Daoy (cell line): ENCODE measurements at places on chromosomes 3 and 15. TPM values are rescaled to one million over a fixed set of nuclear protein-coding genes. Genes with fewer than 3 reads are reported as not detected.
A peak's percentile ranks its signal among the peaks of the same experiment; 100 is the strongest.

ZMYND10 gene
- 0.06 and 0.17 TPM in 2 replicates for total RNA-seq

INAFM2 gene
- 12.9 and 15.5 TPM in 2 replicates for total RNA-seq

EPHB3 gene
- total RNA-seq, result 1.4 and 1.8 TPM in 2 replicates

HDC gene
- total RNA-seq, result not detected in 2 replicates

OPA1 gene
- total RNA-seq, result 94.2 and 118 TPM in 2 replicates

PYGO1 gene
- total RNA-seq, result 3.8 and 9.8 TPM in 2 replicates

AGTR1 gene
- not detected in 2 replicates for total RNA-seq

OCA2 gene
- not detected in 2 replicates for total RNA-seq

DNA sequence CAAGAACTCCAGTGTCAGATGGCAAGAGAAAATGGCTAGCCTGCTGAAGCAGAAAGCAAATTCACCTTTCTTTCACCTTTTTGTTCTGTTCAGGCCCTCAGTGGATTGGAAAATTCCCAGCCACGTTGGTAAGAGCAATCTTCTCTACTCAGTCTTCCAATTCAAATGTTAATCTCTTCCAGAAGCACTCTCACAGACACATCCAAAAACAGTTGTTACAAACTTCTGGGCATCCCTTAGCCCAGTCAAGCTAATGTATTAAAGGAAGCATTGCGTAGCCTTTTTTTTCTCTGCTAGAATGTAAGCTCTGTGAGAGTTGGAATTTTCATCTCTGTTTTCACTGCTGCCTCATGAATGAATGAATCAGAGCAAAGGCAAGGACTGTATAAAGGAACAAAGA lies 109.2 kb upstream of the ROBO2 start:
- DNase-seq, result no peak

GRCh38 chr3:189557824-189558223 lies 73.4 kb upstream of the TP63 start:
- no peak for DNase-seq

GRCh38 chr3:141201122-141201521 lies 30.5 kb upstream of the PXYLP1 start:
- DNase-seq, result no peak

- no peak for DNase-seq
These were observed 651.7 kb downstream of the FHIT start for GRCh38 chr3:60599586-60599985.

DNA sequence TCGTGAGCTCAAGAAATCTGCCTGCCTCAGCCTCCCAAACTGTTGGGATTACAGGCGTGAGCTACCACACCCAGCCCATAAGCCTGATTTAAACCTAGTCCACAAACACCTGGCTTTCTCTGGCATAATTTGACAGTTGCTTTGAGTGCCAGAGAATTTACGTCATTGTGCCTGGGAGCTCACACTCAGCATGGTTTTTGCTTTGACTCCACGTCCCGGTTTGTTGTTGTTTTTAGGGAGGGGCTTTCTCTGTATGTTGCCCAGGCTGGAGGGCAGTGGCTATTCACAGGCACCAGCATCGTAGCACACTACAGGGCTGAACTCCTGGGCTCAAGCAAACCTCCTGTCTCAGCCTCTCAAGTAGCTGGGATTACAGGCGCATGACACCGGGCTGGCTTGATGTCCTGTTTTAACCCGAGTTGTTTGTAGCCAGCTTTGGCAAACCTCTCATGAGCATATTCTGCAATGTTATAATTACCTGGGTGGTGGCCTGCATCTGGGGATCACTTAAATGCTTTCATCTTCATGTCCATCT lies 32.7 kb downstream of the CEMIP start:
- DNase-seq, result no peak

DNA sequence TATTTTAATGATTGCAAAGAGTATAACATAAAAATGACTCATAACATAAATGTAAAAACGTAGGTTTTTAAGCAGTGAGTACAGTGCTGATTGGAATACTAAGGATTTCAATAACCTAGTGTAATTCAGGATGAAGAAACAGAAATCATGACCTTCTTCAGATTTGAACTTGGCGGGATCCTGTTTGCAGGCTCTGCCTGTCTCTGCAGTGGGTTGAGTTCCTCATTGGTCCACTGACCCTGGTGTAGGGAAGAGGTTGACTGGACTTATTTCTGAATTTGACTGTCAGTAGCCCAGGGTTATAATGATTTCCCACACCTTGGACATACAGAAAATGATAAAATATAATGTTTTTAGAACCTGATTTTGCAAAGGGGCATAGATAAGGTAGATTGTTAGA lies 171.7 kb downstream of the FNDC3B start:
- no peak for DNase-seq

GRCh38 chr3:155370198-155370597 lies 76.7 kb upstream of the STRIT1 start:
- no peak for DNase-seq

GRCh38 chr3:142276781-142277180 lies 51.4 kb upstream of the GK5 start:
- no peak for DNase-seq

GRCh38 chr3:6965881-6966280 lies 105.0 kb downstream of the GRM7 start:
- no peak for DNase-seq

DNA sequence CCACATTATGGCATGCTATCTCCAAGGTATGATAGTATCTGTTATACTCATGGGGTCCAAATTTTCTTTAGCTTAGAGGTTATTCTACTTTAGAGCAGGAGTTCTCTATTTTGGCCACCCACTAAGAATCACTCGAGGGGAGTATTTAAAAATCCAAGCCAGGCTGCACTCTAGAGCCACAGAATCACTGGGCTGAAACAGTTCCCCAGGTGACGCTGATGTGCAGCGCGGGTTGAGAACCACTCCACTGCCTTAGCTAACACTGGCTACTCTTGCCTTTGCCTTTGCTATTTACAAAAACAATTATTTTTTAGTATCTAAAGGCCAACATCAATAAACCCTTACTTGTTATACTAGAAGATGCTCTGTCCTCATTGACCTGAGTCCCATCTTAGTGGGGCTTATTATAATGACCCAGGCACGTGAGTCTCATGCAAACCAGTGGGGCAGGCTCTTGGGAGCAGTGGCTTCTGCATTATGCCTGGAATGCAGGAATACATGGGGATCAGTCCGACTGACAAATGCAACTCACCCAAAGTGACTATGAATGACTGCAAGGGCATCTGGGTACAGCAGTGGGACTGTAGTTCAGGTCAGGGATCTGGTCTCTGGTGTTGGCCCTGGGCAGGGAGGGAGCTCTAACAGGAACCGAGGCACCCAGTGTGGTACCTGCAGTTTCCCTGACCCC lies 21.7 kb upstream of the CGNL1 start:
- DNase-seq, result no peak

DNA sequence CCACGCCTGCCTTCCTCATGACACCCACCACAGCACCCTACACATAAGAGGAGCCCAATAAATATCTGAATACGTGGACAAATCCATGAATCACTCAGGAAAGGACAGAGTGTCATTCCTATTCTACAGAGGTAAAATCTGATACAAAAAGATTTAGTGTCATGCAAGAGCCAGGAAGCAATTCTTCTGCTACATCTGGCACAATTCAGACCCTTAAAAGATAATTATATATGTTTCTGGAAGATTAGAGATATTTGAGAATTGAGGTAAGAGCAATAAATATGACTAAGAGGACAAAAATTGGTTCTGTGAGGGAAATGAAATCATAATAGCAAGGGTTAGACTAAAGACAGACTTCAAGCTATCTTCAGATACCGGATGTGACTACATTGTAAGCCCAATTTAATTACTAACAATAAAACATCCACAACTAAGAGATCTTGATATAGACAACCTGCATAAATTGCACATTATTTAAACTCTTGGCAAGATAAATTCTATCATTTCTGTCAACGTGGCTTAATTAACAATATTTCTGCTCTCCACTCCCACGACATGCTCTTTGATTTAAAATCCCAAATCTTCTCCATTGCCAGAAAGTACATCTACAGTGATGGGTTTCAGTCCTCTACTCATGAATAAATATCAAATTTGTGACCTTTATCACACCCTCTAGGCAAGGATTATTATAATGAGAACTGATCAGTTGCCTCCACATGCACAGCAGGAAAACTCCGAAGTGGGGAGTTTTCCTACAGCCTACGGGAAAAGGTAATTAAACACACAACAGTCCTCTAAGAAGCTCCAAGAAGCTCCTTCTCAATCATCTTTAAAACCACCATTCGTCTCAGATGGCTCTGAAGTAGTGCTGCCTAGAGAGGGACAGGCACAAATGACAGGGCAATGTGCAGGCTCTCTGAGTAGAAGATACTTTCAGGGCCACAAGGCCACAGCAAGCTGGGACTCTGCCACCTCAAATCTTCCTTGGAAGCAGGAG lies 32.6 kb downstream of the MB21D2 start:
- peak; percentile 69 for DNase-seq

DNA sequence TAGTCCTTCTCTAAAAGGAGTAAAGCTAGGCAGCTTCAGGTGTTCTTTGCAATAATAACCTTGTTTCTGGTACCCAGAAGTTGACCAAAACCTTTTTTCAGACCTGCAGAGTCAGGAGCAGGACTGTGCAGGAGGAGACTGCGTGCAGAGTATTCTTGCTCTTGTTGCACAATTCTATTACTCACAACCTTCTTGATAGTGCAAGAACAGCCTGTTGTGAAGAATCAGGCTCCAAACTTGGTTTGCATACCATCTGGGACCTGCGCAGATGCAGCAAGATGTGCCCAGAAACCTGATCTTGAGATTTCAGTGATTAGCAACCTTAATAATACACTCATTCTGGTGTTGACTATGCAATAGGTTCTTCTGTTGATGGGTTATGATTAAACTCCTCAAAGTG lies 111.9 kb downstream of the ATG7 start:
- no peak for DNase-seq

DNA sequence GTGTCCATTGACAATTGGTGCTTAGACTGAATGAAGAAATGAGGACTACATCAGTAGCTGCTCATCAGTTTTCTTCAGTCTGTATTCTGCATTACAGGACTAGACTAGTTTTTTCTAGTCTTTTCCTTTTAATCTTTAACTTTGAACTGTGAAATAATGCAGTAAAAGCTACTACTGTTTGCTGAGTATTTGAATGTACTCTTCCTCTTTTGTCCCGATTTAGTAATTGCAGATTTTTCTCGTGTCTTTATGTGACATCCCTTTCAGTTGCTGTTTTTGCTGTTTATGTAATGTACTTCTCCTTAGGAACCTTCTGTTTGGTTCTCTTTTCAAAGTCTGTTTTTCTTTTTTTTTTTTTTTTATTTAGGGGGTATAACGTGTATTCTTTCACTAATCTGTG lies 17.4 kb downstream of the MFSD1 start:
- DNase-seq, result no peak

DNA sequence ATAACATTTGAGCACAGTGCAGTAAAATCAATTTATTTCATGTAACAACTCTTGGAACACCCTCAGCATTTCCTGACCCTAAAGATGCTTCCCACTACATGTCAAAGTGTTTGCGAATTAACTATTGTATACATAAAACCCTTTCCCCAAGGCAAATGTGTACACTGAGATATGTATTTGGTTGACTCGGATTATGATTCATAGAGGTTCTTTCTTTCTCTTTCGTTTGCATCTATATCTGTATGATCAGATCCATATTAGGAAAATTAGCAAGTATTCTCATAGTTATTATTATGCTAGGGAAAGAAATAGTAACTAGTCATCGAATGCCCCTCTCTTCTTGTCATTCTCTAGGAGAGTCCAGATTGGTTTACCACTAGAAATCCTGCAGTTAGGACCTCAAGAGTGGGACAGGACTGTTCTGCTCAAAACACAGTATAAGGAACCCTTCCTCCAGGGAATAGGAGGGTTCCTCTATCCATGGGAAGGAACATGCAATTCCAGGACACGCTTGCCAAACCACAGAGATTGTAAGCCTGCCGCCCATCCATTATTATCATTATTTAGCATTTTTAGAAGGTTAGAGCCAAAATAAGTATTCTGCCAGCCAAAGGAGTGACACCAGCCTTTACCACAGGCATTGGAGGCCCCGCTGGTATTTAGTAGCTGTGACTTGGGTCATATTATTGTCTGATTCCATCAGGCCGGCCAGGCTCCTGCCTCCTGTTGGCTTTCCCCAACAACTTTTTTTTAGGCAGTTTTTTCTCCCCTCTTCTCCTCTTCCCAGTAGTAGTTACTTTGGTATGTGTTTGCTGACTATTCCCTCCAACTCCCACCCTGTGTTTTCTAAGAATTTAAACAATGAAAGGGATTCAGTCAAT lies 100.7 kb downstream of the GALK2 start:
- peak; percentile 32 for DNase-seq

- DNase-seq, result peak; percentile 71
These were observed 192.6 kb upstream of the PRICKLE2 start for GRCh38 chr3:64417816-64418215.

GRCh38 chr15:56608140-56608778 lies 125.0 kb downstream of the ZNF280D start:
- DNase-seq, result no peak

- no peak for DNase-seq
These were observed 46.9 kb downstream of the ADCY5 start for GRCh38 chr3:123401836-123402530.

GRCh38 chr15:97461226-97461625 lies 499.3 kb upstream of the ARRDC4 start:
- DNase-seq, result no peak

GRCh38 chr15:37107744-37108380 lies 7.5 kb upstream of the MEIS2 start:
- no peak for DNase-seq

DNA sequence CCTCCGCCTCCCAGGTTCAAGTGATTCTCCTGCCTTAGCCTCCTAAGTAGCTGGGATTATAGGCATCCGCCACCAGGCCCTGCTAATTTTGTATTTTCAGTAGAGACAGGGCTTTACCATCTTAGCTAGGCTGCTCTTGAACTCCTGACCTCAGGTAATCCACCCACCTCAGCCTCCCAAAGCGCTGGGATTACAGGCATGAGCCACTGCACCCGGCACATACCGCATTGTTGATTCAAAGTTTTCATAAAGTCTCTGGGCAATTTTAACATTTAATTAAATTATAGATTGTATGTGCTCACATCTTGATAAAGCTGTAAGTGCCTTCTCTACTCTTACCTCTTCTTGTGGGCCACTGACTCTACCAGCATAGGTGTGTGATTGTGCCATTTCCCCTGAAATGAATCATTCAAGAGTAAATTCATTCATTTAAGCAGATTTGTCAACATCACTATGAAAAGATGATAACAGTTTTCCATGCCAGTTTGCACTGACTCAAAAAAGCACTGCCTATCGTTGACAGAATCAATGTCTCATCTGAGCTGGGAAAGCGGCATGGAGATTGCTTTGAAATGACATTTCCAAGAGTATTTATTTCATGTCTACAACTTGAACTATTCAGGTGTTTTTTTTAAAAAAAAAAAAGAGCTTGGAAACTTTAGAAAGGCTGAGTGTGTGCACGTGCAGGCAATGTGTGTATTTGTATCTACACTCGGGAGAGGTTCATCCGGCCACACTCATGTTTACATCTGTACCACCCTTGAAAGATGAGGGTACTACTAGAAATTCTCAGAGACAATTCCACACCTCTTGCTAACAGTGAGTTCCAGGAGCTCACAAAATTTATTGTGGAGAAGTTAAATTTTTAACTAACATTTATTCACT lies 3.5 kb downstream of the BCL2A1 start:
- DNase-seq, result peak; percentile 20
